Retina (tissue), 1 donor: ENCODE measurements at places on chromosomes 6 and 20.

DNA sequence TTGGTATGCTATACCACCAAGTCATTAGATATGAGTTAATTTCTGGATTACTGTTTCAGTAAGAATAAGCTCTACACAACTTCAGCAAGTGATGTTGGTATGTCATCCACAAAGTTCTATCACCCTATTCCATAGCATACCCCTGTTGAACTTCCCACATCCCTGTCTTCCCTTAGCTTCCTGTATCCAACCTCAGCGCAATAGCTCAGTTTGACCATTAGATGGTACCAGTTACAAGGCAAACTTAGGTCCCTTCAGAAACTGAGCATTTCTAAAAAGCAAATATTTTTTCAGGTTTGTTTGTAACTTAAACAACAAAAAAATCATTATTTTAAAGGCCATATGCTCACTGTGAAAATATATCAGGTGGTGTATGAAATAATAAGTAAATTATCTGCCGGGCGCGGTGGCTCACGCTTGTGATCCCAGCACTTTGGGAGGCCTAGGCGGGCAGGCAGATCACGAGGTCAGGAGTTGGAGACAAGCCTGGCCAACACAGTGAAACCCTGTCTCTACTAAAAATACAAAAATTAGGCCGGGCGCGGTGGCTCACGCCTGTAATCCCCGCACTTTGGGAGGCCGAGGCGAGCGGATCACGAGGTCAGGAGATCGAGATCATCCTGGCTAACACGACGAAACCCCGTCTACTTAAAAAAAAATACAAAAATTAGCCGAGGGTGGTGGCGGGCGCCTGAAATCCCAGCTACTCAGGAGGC, 8.8 kb upstream of the MOG start:
- DNase-seq, result no peak

DNA sequence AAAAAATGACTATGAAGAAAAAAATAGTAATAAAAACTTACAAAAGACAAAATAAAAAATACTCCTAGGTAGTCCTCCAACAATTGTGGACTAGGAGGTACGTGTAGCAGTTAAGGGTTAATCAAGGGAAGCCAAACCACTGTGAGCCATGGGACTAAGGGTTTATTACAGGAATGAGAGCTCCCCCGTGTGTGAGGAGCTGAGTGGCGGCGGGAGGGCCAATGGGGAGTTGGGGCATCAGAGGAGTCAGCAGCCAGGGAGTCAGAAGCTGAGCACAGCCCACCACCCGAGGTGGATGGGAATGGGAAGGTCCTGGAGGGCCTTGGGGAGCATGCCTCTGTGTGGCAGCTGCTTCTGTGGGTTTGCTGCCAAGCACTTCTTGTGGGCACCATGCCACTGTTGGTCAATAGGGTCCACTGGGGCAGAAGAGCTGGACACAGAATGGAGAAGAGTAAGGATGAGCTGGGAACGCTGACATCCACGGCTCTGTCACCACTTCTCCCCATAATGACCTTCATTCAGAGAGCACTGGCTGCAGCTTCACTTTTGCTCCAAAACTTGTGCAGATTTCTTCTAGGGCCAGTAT, 373.3 kb downstream of the CDKAL1 start:
- DNase-seq, result no peak

DNA sequence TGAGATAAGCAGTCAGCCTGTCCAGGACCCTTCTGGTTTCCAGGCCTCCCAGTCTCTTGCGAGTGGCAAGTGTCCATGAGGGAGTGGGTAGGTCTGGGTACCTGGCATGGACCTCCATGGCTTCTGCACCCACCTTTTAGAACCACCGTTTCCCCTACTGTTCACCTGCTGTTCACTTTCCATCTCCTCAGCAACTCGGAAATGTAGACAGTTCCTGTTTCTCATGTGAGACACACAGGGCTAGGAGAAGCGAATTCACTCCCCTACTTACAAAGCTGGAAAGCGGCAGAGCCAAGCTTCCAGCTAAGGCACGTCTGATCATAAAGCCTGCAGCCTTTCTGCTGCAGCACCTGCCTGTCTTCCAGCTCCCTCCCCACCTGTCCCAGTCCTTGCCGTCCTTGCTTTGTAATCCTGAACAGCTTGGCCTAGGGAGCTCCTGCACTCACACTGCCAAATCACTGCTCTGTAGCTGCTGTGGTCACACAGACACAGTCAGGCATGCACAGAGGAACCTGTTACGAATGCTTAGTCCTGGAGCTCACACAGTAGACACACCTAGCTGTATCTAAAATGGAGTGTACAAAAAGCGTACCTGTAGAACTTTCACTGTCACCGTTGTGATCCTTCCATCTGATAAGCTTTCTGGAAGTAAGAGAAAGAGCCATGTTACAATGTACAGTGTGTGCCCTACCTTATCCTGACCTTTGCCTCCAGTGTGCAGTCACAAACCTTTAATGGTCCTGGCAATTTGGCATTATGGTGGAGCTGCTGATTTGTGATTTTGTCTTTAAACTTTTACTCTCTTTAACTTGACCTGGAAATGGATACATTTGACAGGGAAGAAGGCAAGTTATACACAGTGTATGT, 294.1 kb downstream of the NRN1 start:
- no peak for DNase-seq

GRCh38 chr6:4041480-4041879, 37.5 kb downstream of the FAM217A start:
- DNase-seq, result no peak

DNA sequence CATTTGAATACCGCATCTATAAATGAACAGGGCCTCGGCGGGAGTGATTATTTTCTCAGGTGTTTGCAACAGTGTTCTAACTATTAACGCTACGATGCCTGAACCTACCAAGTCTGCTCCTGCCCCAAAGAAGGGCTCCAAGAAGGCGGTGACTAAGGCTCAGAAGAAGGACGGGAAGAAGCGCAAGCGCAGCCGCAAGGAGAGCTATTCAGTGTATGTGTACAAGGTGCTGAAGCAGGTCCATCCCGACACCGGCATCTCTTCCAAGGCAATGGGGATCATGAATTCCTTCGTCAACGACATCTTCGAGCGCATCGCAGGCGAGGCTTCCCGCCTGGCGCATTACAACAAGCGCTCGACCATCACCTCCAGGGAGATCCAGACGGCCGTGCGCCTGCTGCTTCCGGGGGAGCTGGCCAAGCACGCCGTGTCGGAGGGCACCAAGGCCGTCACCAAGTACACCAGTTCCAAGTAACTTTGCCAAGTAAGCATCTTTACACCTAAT, 70.9 kb downstream of the HFE start:
- DNase-seq, result no peak

- DNase-seq, result no peak
These were observed 239.8 kb downstream of the TBX18 start for GRCh38 chr6:84524636-84525035.

DNA sequence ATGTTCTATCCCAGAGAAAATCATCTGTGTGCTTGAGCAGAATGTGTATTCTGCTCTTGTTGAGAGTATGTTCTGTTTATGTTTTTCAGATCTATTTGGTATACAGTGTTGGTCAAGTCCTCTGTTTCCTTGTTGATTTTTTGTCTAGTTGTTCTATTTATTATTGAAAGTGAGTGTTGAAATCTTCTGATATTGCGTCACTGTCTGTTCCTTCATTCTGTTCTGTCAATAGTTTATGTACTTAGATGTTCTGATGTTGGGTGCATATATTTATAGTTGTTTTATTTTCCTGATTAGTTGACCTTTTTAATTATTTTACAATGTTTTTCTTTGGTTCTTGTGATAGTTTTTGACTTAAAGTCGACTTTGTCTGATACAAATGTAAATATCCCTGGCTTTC, 458.7 kb upstream of the HSF2 start:
- no peak for DNase-seq

GRCh38 chr20:62978561-62978943, 26.0 kb downstream of the SLC17A9 start:
- DNase-seq, result no peak
